ENCODE measurements at places on chromosomes 1 and 21.
A peak's percentile ranks its signal among the peaks of the same experiment; 100 is the strongest.

DNA sequence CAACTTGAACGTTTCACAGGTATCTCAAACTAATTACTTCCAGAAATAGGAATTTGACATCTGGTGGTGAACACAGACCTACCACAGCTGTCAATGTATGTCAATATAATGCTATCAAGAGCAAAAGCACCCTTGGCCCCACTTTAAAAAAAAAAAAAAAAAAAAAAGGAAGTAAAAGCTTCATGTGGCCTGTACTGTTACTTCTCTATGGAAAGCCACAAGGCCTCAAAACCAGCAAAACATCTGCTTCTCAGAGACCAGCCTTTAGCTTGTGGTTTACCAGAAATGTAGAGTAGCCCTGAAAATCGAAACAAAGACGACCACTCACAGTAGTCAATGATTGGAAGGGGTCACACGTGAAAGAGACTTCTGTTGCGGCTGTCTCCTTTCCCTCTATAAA is 109.6 kb downstream of the SLC45A1 start:
- no peak for DNase-seq

DNA sequence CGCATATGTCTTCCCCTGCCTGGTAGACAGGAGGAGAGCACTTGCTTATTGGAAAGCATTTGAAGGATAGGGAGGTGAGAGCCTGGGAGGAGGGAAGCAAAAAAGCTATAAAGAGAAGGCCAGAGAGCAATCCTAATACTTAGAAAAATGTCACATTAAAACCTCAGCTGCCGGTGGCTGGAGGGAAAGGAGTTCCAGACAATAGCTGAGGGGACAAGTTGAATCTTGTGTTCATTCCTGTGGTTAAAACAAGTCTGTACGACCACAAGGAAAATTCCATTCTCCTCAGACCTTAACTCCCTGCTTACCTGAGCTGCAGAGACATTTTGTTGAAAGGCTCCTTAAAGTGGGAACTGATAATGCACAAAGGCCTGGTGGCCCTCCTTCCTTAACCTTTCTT is 218.8 kb upstream of the CAMK1G start:
- no peak for DNase-seq

DNA sequence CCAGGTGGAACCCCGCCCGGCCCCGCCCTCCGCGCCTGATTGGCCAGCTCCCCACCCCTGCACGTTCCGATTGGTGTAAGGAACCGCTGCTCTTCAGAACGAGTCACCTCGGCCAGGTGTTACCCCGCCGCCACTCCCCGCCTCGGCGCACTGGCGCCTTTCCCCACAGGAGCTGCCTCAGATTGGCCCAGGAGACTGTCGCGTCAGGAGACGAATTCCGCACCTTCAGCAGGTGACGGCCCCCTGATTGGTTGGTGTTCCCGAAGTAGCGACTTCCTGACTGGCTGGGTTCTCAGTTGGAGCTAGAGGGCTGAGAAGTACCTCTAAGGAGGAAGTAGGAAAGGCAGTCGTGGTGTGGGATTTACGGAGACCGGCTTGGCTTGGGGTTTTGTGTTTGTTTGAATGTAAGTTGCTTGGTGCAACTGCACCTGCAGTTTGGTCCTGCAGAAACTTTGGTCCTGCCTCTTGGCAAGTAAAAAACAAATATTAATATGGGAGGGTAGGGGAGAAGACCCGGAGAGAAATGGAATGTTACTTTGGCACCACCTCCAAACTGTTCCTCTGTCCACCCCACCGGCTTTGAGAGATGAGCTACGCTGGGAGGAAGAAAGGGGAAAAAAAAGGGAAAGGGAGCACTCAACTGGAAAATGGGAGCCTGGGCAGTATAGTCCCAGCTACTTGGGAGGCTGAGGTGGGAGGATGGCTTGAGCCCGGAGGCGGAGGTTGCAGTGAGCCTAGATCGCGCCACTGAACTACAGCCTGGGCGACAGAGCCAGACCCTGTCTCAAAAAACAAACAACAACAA is 415 bp upstream of the F11R start:
- peak; percentile 76 for DNase-seq

- no peak for DNase-seq
Measured at GRCh38 chr1:110880708-110881374, 7.9 kb downstream of the CD53 start.

DNA sequence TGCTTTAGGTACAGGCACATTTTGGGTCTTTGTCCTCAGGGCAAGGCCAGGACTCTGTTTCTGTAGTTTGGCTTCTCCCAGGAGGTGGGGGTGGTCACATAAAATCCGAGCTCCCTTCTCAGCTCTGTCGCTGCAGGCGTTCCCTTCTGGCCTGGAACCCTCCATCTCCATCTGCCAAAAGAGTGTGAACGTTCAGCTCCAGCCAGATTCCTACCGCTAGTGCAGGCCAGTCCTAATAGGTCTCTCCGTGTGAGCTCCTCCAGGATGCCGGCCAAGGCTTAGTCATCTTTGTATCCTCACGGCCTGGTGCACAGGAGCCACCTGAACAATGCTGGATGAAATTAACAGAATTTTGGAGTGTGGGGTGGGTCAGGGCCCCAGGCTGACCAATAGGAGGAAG is 19.9 kb upstream of the KCNA10 start:
- DNase-seq, result no peak

All from right atrium auricular region (tissue), 2 donors.